ENCODE measurements at places on chromosomes 5 and 9. TPM values are rescaled to one million over a fixed set of nuclear protein-coding genes. Genes with fewer than 3 reads are reported as not detected.

- DNase-seq, result no peak
- no peaks in the 10 kb centered on the region for H3K27me3 ChIP-seq
- H3K27ac ChIP-seq, result no peak overlapping the region
- peaks cover 2% of the 10 kb centered on the region for H3K36me3 ChIP-seq
- no peak overlapping the region for H3K4me3 ChIP-seq
- peaks cover 9% of the 10 kb centered on the region for H3K4me1 ChIP-seq
Measured at GRCh38 chr9:104836767-104837166, 72.8 kb downstream of the NIPSNAP3B start.

Gene TMED9
- 164 TPM for total RNA-seq

DNA sequence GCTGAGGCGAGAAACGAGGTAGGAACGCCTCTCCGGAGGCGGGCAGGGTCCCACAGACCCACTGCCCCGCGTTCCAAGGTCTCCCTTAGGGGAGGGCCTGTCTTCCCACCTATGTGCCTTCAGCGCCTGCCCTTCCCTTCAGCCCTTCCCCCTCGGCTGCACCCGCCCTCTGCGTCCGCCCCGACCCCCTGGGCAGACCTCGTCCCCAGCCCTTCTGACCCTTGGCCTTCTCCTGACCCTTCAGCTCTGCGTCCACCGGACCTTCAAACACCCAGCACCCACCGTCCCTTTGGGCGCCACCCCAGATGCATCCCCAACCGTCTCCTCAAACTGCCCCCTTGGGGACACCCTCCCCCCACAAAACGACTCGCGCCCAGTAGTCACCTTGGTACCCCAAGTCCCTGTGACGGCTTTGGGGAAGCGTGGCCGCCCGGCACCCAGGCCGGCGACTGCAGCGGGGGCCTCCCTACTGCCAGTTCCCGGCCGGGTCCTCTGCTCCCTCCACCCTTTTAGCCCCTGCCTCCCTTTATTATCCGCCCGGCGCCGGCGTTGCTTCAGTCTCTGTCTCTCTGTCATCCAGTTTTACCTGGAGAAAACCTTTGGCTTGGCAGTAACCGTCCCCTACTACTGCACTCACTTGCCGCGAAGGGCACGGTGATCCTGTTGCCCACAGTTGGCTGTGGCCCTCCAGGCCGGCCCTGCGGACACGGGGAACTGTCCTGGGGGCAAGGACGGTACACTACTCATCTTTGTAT lies 421 bp downstream of the RUSC2 start:
- peaks cover 32% of the 10 kb centered on the region for H3K4me1 ChIP-seq
- peak; percentile 51 for DNase-seq
- peaks cover 4% of the 10 kb centered on the region for H3K27me3 ChIP-seq
- peak overlapping the region; percentile 90 for H3K4me3 ChIP-seq
- H3K27ac ChIP-seq, result peak overlapping the region; percentile 80
- 0 out of 2 replicates have a peak, but pooled peaks cover 3% of the 10 kb centered on the region for H3K36me3 ChIP-seq

DNA sequence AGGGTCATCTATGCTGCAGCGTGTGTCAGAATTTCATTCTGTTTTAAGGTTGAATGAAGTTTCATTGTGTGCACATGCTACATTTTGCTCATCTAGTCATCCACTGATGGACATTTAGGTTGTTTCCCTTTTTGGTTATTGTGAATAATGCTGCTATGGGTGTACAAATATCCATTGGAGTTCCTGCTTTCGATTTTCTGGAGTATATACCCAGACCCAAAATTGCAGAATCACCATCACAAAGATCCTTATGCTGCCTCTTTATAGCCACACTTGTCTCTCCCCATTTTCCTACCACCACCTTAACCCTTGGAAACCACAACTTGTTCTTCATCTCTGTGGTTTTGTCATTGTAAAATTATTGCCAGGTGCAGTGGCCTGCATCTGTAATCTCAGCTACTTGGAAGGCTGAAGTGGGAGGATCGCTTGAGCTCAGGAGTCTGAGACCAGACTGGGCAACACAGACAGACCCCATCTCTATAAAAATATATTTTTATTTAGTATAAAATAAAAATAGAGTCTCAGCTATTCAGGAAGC lies 166.2 kb downstream of the HSD17B3 start:
- no peak overlapping the region for H3K27ac ChIP-seq
- peaks cover 37% of the 10 kb centered on the region for H3K4me1 ChIP-seq
- peaks cover 6% of the 10 kb centered on the region for H3K27me3 ChIP-seq
- peaks cover 9% of the 10 kb centered on the region for H3K36me3 ChIP-seq

- no peaks in the 10 kb centered on the region for H3K36me3 ChIP-seq
- peaks cover 11% of the 10 kb centered on the region for H3K4me1 ChIP-seq
- H3K27ac ChIP-seq, result no peak overlapping the region
Measured at GRCh38 chr5:110335361-110336066, 391.0 kb downstream of the TMEM232 start.

- no peak overlapping the region for H3K4me3 ChIP-seq
- no peaks in the 10 kb centered on the region for H3K27me3 ChIP-seq
- no peak for DNase-seq
- no peaks in the 10 kb centered on the region for H3K36me3 ChIP-seq
- peaks cover 20% of the 10 kb centered on the region for H3K4me1 ChIP-seq
- peak overlapping the region; percentile 51 for H3K27ac ChIP-seq
Measured at GRCh38 chr9:123322273-123323195, 33.5 kb upstream of the CRB2 start.

Gene GLRX
- 19.2 TPM for total RNA-seq
